CD4-positive, alpha-beta T cell treated with Interleukin-21 for 1 hour (primary cell): ENCODE measurements at places on chromosomes 7 and 10.

GRCh38 chr10:127600479-127600878 lies 51.4 kb downstream of the NPS start:
- DNase-seq, result no peak

DNA sequence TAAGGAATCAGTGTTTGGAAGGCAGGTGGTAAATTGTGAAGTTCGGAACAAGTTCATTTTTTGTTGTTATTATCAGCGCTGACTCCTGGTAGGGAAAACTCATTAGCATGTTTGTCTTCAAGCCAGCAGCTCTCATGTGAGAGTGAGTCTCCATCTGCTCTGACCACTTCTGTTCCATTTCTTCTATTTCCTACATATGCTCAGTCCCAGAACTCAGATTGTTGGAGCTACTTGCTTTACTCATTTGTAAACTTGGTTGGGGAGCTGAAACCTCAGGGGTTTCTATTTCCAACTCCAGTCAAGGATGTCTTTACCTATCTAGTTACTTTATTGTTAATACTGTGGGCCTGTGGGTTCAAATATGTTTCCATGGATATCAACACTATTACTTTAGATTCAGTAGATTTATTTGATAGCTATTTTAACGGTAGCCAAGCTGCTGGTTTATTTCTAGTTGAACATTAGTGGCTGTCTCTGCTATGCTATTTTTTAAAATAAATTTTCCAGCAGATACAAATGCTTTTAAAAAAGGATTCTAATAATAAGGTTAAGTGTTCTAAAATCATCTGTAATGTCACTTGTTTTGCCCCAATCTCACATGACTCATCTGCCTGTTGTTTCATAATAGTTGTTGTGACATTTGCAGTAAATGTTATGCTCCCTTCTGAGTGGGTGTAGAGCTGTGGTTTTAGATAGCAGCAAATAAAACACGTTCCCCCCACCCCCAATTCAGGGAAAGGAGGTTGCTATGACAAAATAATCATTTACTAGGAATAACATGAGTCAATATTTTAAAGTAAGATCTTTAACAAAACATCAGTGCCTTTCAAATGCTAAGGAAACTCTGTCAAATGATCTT lies 143.3 kb downstream of the HDAC9 start:
- DNase-seq, result peak; percentile 31

- no peak for DNase-seq
These were observed 408.4 kb downstream of the ETV1 start for GRCh38 chr7:13581097-13581496.

- DNase-seq, result no peak
These were observed 172.7 kb downstream of the AGMO start for GRCh38 chr7:15389073-15389472.

DNA sequence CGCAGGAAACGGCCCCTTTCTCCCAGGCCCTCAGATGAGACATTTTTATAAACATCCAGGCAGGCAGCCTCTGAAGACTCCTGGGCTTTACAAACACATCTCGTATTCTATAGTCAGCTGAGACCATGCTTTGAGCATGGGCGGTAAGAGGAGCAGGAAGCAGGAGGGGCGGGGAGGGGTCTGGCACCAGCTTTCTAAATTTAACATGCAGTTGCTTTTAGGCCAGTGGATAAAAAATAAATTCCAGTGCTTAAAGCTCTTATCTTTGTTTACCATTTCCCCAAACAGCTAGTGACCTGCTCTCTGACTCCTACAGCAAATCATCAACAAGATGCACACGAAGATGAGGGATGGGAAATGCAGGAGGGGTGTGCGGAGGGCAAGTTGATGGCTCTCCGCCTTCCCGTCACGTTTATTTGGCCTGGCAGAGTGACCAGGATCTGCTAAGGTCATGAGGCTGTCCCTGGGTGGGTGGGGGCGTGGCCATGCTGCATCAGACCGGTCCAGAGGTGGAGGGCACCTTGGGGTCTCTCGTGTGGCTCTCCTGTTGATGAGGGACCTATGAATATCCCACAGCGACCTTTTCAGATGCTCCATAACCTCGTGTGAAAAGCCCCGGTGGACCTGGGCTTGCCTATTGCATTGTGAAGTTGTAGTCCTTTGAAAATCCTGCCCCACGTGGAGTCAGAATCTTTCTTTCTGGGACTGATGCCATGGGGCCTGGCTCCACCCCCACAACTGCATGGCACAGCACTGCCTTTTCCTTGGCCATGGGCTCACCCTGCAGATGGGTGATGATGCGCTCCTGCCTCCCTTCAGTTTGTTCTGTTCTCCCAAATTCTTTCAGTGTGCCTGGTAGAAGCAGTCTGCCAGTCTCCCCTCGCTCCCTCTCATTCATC lies 67.5 kb downstream of the PARP12 start:
- DNase-seq, result no peak

DNA sequence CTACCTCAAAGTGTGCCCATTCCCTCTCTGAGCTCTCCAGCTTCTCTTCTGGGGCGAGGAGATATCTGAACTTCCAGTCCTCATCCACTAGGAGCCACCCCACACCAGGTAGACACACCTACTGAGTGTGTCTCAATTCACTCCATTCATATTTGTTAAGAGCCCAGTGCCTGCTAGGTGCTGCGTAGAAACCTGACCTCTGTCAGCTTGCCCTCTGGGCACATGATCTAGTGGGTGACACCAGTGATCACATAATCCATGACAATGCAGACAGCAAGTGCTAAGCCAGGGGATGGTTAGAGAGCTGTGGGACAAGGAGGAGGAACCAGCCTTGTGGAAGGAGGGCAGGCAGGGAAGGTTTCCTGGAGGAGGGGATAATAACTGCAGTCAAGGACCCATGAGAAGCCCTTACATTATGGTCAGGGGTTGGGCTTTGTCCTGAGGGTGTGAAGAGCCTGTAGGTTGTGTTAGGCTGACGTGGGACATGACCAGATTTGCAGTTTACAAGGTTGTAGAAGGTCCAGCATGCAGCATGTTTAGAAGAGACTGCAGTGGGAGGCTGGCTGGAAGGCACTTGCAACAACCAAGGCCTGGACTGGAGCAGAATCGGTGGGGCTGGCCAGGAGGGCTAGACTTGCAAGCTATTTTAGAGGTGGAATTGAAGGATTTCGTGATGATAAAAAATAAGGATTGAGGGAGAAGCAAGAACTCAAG lies 81.8 kb downstream of the COL13A1 start:
- no peak for DNase-seq

DNA sequence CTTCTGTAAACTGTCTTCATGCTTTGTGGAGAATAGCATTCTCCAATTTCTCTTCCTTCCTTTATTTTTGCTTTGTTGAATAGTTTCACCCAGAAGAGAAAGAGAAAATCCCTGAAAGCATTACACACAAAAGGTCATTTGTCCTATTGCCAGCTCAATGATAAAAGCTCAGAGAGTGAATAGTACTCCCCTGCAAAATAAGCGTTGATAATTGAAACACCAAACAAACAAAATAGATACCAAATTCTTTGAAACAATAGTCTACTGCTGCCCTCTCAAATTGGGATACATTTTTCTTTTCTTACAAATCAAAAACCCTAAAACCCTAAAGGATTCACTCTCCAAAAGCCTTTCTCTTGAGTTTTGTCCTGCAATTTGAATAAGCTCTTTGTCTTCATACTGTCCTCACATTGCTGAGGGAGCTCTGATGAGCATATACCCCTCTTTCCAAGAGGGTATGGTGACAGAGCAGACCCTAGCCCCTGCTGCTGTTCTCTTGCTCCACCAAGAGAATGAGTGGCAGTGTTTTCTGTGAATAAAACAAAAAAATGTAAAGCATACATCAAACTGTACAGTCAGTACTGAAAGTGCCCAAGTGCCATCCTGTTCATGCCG lies 134.4 kb downstream of the CSTF2T start:
- no peak for DNase-seq

DNA sequence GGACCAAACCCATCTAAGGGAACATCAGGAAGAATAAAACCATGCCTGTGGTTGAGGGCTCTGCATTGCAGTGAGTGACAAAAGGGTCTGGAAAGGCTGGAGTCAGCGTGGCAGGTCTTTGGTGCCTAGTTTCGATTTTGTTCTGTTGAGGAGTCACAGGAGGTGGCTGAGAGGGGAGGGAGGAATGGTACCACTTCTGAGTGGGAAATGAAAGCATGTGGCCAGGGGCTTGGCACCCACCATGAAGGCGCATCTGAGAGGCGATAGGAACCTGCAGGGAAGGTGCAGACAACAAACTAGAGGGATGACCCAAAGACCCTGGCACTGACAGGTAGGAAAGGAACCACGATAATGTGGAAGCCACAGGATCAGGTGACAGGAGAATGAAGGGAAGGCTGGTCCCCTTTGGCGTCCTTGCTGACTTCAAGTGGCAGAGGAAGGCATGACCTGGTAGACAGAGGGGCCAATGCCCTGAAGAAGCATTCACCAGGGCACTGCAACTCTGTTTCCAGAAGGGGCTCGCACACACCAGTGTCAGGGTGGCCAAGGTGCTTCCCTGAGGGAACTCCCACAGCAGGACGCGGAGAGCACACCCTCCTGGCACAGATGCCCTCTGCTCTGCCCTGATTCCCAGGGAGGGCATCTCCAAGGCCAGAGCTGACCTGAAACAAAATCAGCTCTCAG lies 41.7 kb downstream of the HIPK2 start:
- no peak for DNase-seq

DNA sequence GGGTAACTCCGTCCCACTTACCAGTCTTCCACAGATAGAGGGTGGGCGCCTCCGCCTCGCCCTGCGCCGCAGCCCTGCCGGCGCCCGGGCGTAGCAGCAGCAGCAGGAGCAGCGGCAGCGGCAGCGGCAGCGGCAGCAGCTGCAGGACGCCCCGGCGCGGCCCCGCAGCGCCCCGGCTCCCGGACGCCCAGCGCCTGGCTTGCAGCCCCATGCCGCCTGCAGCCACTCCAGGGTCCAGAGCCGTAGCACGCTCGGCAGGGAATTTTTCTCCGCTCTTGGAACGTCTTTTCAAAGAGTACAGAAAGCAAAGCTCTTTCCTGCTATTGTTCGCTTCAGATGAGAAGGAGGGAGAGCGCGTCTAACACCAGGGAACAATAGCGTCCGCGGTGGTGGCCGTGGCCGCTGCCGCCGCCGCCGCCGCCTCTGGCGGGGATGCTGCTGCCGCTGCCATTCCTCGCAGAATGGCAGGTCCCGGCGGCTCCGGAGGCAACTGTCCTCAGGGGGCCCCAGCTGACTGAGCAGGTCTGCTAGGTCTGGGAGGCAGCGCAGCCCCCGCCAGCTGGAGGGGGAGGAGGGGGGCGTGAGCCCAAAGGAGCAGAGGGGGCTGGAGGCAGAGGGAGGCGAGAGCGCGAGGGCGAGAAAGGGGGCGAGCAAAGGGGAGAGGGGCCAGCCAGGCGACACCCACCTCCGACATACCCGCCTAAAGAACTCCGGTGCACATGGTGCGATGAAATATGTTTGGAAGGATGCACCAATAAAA lies at the start of gene THSD7A:
Gene THSD7A (minus strand): TSS at position 463 of the 760 bp plus-strand sequence. CDS start 252 bp downstream, at position 211.
- no peak for DNase-seq

DNA sequence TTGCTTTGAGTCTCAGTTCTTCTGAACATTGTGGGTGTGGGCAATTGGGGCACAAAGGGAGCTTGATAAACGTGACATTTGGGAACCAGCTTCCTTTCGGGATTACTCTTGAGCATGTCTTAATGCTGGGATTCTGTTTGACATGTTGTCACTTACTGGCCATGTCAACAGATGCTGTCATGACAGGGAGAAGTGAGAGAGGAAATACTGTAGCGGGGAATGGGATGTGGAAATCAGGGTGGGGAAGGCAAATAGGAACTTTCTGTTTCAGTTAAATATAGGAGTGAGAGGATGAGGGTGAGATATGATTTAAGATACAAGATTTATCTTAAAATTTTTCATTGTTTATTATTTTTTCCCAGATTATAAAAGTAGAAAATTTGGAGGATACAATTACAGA lies 83.9 kb downstream of the SEC23IP start:
- DNase-seq, result no peak
